Stimulated activated CD8-positive, alpha-beta memory T cell treated with anti-CD3 and anti-CD28 coated beads, Interleukin-7, amount 100 ng/mL, for 24 hours (primary cell): ENCODE measurements at places on chromosomes 2 and 18.

GRCh38 chr2:179021258-179021657, 28.7 kb downstream of the CCDC141 start:
- no peak for DNase-seq

DNA sequence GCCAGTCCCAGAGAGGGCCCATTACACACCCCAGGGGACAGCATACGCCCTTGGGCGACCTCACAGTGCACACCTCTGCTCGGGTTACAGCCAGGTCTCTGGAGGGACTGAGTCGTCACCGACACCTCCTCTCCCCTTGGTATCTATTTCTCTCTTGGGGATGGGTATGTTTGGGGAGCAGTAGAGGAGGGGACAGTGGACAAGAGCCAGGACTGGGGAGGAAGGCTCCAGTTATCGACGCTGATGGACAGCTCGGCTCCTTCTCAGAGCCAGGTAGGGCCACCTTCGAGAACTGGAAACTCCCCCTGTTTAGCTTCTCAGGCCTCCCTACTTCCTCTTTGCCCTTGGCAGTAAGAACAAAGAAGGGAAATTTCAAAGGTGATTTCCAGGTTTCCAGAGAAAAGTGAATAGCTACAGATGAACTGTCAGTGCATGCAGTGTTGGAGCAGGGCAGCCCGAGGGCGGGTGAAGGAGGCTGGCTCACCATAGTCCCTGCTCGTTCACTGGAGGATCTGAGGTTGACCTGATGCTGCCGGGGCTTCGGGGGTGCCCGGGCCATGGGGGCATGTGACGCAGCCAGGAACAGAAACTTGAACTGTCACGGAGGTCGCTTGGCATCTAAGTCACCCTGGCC, 4.4 kb upstream of the SEMA4C start:
- no peak for DNase-seq

GRCh38 chr18:22684268-22684667, 248.9 kb upstream of the RBBP8 start:
- DNase-seq = no peak

DNA sequence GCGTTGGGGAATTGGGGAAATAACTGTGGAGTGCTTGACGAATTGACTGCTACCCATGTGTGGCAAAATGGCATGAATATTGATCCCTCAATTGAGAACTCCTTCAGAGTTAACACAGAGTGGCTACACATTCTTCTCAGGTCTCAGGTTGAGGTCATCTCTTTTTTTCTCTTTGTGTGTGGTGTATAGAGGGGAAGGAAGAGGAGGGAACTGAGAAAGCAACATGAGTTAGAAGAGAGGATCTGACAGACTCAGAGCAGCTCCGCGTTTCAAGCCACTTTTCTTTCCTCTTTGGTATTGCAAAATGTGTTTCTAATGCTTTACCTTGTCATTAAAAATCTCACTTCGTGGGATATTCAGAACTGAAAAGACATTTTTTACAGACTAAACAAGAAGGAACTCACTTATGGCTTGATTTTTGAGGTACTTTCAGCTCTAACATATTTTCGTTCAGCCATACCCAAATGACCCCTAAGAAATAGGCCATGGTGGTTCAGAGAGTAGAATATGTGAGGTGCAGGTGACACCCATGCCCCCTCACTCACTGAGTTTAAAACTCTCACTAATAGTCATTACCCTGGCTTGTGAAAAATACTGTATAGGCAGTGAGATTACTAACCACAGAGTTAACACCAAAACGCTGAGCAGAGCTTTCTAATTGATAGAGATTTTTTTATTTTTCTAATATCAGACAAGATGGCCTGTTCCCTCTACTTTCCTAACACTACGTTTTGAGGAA, 22.5 kb downstream of the STAT4 start:
- no peak for DNase-seq

- DNase-seq = no peak
Measured at GRCh38 chr18:49101236-49101635, 150.5 kb upstream of the SMAD7 start.

DNA sequence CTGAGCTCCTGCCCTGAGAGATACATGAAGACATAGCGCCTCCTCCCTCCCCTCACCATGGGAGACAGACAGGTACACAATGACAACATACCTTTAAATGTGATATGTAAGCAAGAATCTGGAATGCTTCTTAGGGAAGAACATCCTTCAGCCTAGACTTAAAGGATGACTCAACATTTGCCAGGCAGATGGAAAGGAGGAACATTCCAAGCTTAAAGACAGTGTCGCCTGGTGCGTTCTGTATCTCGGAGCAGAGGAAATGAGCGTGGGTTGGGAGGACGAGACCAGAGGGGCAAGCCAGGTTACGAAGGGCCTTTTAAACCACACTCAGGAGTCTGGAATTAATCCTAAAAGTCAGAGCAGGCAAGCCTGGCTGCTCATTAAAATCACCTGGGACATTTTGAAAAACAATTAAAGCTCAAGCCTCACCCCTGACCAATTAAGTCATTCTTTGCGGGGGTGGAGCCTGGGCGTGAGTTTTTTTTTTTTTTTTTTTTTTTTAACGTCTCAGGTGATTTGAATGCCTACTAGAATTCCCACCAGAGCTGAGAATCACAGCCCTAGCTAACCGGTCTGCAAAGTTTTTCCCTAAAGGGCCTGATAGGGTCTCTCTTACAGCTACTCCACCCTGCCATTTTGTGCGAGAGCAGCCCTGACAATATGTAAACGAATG, 131.2 kb upstream of the SEC11C start:
- no peak for DNase-seq

DNA sequence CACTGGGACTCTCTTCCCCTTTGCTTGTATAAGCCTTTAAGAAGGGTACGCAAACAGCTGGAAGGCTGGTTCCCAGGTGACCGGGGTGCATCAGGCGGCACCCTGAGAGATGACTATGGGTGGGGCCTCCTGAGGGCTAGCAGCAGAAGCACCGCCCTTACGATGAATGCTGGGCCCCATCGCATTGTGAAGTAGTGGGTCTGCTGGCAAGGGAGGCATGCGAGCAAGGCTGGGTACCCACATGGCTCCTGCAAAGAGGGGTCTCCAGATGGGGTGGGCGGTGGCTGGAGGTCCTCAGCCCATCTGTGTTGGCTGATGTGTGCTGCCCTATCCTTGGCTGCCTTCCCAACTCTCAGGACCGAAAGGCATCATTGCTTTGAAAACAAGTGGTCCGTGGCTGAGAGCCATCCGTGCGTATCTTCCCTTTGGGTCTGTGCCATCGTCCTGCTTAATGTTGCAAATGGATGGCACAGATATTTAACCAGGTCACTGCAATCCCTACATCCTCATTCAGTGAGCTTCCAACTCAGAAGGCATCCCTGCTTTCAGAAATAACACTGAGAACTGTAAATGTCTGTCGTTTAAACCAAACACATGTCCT, 83.5 kb upstream of the GPC1 start:
- DNase-seq = no peak

DNA sequence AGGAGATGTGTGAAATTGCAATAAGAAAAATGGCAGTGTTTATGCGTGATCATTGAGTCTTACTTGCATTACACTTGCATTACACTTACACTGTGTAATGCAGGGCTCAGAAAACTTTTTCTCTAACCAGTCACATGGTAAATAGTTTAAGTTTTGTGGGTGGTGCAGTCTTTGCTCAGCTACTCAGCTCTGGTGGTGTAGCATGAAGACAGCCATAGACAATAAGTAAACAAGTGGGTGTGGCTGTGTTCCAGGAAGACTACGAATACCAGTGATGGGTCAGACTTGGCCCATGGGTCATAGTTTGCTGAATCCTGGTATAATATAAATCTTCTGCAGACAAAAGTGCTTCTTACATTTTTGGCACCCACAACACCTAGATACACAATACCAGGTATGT, 115.6 kb upstream of the CYP1B1 start:
- no peak for DNase-seq

GRCh38 chr18:22921772-22922171, 11.4 kb upstream of the RBBP8 start:
- DNase-seq = no peak

DNA sequence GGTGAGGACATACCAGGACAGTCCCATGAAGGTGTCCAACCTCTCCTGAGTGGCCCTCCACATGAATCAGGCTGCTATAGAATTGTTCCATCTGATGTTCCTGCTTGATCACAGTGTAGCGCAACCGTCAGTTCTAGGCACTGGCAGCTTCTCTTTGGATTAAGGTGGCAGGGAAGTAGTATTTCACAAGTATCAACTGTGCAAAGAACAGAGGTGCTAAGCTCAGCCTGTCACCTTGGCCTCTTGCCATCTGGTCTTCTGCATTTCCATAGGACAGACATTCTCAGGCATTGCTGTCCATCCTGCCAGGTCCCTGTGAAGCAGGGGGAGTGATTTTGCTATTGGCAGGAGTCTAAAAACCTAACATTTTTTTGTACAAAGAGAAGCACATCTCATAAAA, 182.2 kb upstream of the EPAS1 start:
- no peak for DNase-seq

GRCh38 chr2:140512106-140512505, 1618.7 kb downstream of the LRP1B start:
- no peak for DNase-seq

GRCh38 chr2:233119806-233120205, 59.7 kb downstream of the INPP5D start:
- DNase-seq = no peak

- DNase-seq = no peak
Measured at GRCh38 chr2:55097461-55098410, 47.5 kb upstream of the RTN4 start.

- no peak for DNase-seq
Measured at GRCh38 chr18:62577765-62578164, 54.9 kb downstream of the ZCCHC2 start.

DNA sequence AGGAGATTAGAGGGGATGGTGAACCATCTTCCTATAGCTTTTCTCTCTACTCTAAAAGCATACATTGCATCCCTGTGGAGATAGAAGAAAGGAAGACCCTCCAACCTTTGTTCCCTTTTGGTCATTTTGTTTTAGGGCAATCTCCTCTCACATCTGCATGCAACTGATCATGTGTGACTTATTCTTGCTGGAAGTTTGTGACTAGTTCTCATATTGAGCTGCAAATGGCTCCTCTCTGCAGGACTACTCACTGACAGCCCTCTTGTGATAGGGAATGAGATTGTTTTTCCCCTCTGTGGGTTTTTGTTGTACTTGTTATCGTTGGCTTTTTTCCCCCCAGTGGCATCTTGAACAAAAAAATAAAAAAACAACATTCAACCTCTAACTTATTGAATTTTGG, 416.0 kb upstream of the CNTNAP5 start:
- DNase-seq = no peak

DNA sequence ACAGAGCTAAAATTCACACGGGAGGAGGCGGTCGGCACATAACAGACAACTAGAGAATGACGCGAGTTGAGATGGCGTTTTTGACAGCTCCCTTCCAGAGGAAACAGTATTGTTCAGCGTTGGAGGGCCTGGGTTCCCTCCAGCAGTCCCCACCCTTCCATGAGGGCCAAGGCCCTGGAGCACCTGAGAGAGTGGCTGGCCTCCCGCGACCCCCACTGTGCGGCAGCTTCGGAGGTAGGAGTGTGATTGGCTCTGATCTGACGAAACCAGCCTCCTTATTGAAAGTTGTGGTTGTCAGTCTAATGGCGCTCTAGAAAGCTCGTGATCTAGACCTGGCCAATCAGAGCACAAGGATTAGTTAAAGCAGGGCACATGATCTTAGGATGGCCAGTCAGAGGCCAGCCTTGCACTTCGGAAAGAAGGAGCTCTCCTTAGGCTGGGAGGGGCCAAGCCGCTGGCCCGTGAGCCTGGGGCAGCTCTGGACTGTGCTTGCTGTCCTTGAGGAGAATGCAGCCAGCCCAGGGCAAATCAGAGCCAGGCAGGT, 104.5 kb upstream of the CELF4 start:
- no peak for DNase-seq

GRCh38 chr2:220276741-220277444, 649.5 kb downstream of the SLC4A3 start:
- DNase-seq = no peak

DNA sequence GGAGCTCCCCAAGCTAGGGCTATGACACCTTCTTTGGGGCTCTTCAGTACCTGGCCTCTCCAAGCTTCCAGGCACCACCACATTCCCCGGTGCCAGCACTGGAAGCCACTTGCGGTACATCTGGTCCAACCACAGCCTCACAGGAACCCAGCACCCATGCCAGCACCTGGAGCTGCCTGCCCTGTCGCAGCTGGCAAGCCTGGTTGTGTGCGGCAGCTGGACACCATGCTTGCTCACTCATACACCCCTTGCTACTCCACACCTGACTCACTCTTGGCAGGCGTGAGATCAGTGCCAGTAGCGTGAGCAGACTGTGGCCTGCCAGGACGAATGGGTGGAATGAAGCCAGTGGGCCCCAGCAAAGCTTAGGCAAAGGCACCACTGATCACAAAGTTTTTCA, 34.0 kb downstream of the LRRTM4 start:
- DNase-seq = no peak

DNA sequence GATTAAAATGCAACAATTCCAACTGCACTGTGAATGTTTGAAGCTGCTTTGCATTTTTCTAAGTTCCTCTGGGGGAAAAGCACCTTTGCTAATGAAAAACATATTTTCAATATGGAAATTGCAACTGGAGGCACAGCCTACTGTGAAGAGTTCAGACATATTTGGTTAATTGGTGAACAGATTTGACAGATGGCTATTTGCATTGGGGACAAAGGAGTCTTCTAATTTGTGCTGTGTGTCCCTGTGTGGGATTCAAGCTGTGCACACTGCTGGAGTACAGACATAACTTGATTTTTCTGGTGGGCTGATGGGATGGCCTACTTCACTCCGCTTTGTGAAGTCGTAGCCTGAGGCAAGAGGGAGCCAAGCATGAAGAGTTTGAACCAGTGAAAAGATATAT, 40.7 kb upstream of the ARHGAP25 start:
- DNase-seq = no peak

- no peak for DNase-seq
Measured at GRCh38 chr2:59850554-59850953, 702.9 kb downstream of the BCL11A start.

- DNase-seq = no peak
Measured at GRCh38 chr18:21853775-21854552, 113.4 kb downstream of the MIB1 start.
